ENCODE measurements at places on chromosomes 12 and 14. TPM values are rescaled to one million over a fixed set of nuclear protein-coding genes. Genes with fewer than 3 reads are reported as not detected.

The GPR137C gene
- total RNA-seq: 19.5 TPM

The TTC6 gene
- 0.44 TPM for total RNA-seq

The TCL1A gene
- not detected for total RNA-seq

DNA sequence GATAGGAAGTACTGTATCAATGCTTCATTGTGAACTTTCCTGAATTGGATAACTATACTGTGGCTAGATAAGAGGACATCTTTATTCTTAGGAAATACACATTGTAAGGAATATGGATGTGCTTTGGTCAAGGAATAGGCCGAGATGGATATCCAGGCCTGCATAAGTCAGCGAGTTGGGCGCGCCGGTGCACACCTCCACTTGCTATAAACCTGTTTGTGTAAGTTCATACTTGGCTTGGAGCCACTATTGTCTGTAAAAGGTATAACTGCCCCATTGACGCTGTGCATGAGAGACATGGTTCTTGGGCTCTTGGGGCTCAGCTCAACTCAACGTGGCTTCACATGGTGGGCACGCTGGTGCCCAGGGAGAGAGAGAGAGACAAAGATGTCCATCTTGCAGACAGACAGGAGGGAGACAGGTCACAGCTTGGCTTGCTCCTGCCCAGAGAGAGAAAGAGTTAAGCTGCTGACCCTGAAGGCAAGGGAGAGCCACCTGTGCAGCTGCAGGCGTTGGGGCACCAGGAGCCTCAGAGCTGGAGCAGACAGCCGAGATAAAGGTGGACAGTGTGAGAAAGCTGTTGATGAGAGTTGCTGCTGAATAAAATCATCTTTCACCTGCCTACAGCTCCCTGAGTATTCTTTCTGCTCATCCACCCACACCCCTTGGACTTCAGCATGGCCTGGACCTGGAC is 34.1 kb upstream of the COCH start:
- DNase-seq: no peak

GRCh38 chr14:65151609-65151956 is 49.3 kb upstream of the MAX start:
- DNase-seq: no peak

Data from glutamatergic neuron (in vitro differentiated cells).